CD4-positive, alpha-beta T cell treated with Interleukin-12 subunit alpha and Interleukin-12 subunit beta, for 1 hour (primary cell): ENCODE measurements at places on chromosomes 11 and 22.
A peak's percentile ranks its signal among the peaks of the same experiment; 100 is the strongest.

DNA sequence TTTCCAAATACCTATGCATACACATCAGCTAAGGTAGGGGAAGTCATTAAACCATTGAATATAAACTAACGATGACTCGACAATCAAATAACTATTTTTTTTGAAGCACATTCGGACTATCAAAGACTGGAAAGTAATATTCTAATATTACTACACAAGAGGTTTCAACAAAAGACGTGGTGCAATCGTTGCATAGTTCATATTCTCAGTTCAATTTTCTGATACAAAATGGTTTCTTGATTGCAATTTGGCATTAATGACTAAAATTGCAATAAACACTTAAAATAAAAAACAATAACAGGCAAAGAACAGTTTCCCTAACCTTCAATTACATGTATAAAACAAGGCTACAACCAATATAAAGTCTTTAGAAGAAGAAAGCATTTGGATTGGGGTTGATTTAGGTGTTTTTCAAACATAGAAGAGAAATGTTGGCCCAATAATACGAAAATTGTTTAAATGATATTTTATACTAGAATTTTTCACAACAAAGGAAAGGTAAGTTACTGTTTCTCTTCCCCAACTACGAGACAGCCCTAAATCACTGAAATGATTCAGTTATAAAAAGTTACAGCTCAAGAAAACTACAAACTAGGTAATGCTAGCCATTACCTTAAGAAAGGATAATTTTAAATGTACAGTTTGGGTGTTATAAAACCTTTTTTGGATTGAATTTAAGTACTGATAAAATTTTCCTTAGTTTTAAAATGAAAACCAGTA lies 17.6 kb downstream of the BLID start:
- DNase-seq = no peak

GRCh38 chr11:12167061-12168000 lies 56.9 kb downstream of the MICAL2 start:
- no peak for DNase-seq

GRCh38 chr22:25206998-25207397 lies 7.3 kb downstream of the CRYBB3 start:
- no peak for DNase-seq

DNA sequence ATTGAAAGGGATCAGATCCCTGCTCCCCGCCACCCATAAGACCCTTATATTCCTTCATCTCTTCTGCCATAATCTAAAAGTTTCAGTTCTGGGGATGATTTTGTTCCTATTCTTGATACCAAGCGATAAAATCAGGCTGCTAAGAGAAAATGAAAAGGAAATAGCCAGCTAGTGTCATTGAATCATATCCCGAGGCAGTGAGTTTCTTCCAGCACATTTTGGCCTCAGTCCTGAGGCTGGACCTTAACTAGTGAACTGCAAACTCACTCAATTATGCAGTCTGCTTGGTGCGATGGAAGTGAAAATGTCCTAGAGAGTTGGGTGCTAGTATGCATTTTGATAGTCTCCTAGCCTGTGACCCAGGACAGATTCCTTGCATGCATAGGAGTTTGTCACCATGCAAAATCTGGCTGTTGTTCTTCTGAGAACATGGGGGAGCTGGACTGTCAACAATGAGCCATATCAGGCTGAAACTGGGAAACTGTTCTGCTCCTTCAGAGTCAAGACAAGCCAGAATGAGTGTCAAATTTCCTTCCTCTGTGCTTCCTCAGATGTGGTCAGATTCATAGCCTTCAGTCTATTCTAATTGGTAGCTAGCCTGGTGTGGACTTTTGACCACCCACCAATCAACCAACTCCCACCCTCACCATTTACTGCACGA lies 102.9 kb downstream of the CCDC81 start:
- DNase-seq = no peak

DNA sequence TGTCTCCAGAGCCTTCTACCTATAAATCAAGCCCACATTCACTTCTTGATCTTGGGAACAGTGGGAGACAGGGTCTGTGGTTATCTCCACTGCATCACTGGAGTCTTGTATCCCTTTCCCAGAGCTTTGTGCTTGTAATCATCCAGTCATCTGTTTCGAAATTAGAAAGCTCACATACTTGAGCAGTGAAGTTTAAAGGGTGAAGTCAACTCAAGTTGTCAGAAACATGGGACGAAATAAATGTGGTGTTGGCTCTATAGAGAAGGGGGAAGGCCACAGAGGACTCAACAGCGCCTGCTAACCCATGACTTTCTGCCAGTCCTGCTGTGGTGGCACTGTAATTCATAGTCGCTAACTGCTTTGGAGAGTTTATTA lies 197.5 kb downstream of the DBX1 start:
- DNase-seq = no peak

- peak; percentile 58 for DNase-seq
Measured at GRCh38 chr11:65640483-65641296, 2.8 kb downstream of the SIPA1 start.

- DNase-seq = no peak
Measured at GRCh38 chr11:16082095-16083055, 274.0 kb downstream of the SOX6 start.

- no peak for DNase-seq
Measured at GRCh38 chr11:106990331-106990730, 27.9 kb downstream of the GUCY1A2 start.

- no peak for DNase-seq
Measured at GRCh38 chr22:35312198-35313059, 12.7 kb downstream of the TOM1 start.

GRCh38 chr11:15104166-15104565 lies 10.6 kb upstream of the INSC start:
- no peak for DNase-seq

DNA sequence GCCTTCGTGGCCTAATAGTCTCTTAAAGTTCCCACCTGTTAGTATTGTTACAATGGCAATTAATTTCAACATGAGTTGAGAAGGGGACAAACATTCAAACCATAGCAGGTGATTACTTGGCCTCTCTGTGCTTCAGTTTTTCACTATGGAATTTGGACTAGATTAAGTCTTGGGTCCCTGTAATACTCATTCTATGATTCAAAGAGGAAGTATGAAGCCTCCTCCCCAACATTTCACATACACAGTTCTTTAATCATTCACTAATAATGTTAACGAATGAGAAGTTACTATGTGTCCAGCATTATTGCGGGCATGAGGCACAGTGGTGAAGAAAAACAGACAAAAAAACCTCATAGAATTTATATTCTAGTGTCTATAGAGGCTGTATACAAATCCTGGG lies 19.9 kb upstream of the USP47 start:
- no peak for DNase-seq
